Heart left ventricle (tissue), 16 donors: ENCODE measurements at places on chromosomes 3 and 15.

GRCh38 chr3:151845306-151845905, 28.0 kb upstream of the SUCNR1 start:
- H3K27me3 ChIP-seq = no peaks in the 10 kb centered on the region
- H3K4me1 ChIP-seq = no peaks in the 10 kb centered on the region
- no peak overlapping the region for H3K27ac ChIP-seq

- peaks cover 8% of the 10 kb centered on the region for H3K4me1 ChIP-seq
- DNase-seq = no peak
- peak overlapping the region; percentile 63 for H3K4me3 ChIP-seq
- H3K27ac ChIP-seq = no peak overlapping the region
- no peaks in the 10 kb centered on the region for H3K36me3 ChIP-seq
Measured at GRCh38 chr15:89244574-89244903, 760 bp downstream of the FANCI start.

- H3K27ac ChIP-seq = no peak overlapping the region
- no peaks in the 10 kb centered on the region for H3K27me3 ChIP-seq
- H3K4me1 ChIP-seq = no peaks in the 10 kb centered on the region
- no peak overlapping the region for H3K4me3 ChIP-seq
- no peaks in the 10 kb centered on the region for H3K36me3 ChIP-seq
Measured at GRCh38 chr3:23656821-23657220, 148.9 kb upstream of the UBE2E1 start.

GRCh38 chr15:64503197-64503596, 42.8 kb downstream of the ZNF609 start:
- no peaks in the 10 kb centered on the region for H3K27me3 ChIP-seq
- peaks cover 24% of the 10 kb centered on the region for H3K36me3 ChIP-seq
- peaks cover 2% of the 10 kb centered on the region for H3K4me1 ChIP-seq
- H3K27ac ChIP-seq = no peak overlapping the region
- no peak for DNase-seq
- no peak overlapping the region for H3K4me3 ChIP-seq

DNA sequence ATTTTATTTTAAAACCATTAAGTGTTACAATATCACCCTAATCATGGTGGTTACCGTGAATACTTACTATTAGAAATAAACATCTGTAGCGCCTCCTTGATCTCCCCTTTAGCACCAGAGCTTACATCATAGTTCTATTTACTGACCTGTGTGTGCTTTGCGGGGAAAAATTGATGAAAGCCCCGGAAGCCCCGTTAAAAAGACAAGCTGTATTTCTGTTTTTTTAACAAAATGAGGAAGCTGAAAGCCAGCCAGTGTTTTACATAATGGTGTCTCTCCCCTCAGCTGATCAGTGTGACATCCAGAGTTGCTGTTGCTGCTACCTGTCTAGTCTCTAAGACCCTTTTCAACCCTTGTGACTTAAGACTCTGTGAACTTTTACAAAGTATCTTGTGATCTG, 100.8 kb downstream of the OPA1 start:
- no peak overlapping the region for H3K27ac ChIP-seq
- peaks cover 9% of the 10 kb centered on the region for H3K36me3 ChIP-seq
- H3K4me3 ChIP-seq = no peak overlapping the region
- H3K4me1 ChIP-seq = no peaks in the 10 kb centered on the region

DNA sequence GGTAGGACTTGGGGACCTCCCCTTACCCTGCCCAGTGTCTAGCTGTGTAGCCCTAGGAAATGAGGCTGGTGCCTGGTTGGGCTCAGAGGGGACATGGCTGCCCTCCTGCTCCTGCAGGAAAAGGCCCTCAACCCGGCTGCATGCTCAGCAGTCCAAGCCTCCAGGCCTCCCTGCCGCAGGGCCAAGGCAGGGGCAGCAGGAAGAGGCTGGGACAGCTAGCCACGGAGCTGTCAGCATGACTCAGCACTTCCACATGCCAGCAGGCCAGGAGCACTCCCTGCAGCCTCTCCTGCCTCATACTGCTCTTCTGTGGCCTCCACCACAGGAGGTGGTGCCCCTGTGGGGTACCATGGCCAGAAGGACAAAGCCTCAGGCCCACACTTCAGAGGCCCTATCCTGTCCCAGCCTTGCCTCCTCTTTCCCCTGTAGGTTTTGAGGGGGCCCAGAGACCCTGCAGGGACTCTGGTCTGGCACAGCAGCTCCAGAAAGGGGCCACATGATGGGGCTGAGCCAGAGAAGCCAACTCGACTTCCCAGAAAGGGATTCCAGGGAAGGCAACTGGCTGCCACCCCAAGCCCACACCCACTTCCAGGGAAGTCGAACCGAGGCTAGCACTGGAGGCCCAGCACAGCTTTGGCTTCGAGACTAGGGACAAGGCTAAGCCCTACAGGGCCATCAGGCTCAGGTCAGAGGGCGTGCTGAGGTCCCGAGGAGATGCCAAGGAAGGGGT, 19.5 kb downstream of the TKT start:
- peak overlapping the region; percentile 50 for H3K27ac ChIP-seq
- H3K4me1 ChIP-seq = peaks cover 14% of the 10 kb centered on the region
- DNase-seq = peak; percentile 74
- H3K27me3 ChIP-seq = no peaks in the 10 kb centered on the region
- H3K4me3 ChIP-seq = no peak overlapping the region
- peaks cover 77% of the 10 kb centered on the region for H3K36me3 ChIP-seq

DNA sequence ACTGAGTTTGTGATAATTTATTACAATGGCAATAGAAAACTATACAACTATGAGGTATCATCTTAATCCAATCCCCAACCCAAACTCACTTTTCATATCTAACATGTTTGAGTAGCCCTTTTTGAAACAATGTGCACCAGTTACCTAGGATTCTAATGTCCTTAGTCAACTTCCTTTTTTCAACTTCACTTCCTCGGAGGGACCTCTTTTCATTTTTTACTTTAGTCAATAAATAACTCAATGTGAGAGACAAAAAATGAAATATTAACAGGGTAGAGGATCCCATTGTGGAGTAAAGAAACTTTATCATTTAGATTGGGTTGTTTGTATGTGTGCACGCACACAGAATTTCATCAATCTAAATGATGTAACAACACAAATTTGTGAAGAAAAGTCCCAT, 193.6 kb upstream of the LRRC3B start:
- no peak overlapping the region for H3K4me3 ChIP-seq
- no peaks in the 10 kb centered on the region for H3K4me1 ChIP-seq
- no peaks in the 10 kb centered on the region for H3K27me3 ChIP-seq
- no peak for DNase-seq
- no peaks in the 10 kb centered on the region for H3K36me3 ChIP-seq

GRCh38 chr3:126311338-126311978, 45.8 kb downstream of the KLF15 start:
- no peak overlapping the region for H3K27ac ChIP-seq
- H3K4me3 ChIP-seq = no peak overlapping the region
- H3K36me3 ChIP-seq = no peaks in the 10 kb centered on the region
- H3K4me1 ChIP-seq = no peaks in the 10 kb centered on the region

GRCh38 chr15:75921732-75922703, 18.3 kb downstream of the FBXO22 start:
- H3K4me3 ChIP-seq = no peak overlapping the region
- no peak overlapping the region for H3K27ac ChIP-seq
- no peaks in the 10 kb centered on the region for H3K36me3 ChIP-seq
- H3K27me3 ChIP-seq = no peaks in the 10 kb centered on the region
- H3K4me1 ChIP-seq = peaks cover 25% of the 10 kb centered on the region
- no peak for DNase-seq

GRCh38 chr15:44159492-44159891, 35.6 kb downstream of the FRMD5 start:
- no peak overlapping the region for H3K27ac ChIP-seq
- H3K36me3 ChIP-seq = no peaks in the 10 kb centered on the region
- DNase-seq = no peak
- H3K4me3 ChIP-seq = no peak overlapping the region

DNA sequence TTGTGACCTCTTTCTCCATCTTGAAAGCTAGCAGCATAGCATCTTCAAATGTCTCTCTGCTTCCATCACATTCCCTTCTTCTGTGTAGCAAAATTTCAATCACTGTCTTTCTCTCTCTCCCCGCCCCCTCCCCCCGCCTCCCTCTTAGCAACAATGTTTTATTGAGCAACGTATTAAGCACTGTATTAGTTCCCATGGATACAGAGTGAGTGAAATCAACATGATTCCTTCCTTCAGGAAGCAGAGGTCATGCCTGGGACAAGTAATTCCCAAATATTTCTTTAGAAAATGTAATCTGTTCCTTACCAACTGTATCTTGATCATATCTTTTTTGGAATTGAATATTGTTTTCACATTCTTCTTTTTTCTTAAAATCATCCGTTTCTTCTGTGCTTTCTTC, 373.7 kb upstream of the NECTIN3 start:
- H3K4me1 ChIP-seq = no peaks in the 10 kb centered on the region
- H3K4me3 ChIP-seq = no peak overlapping the region
- no peak for DNase-seq
- H3K27me3 ChIP-seq = no peaks in the 10 kb centered on the region
- H3K27ac ChIP-seq = no peak overlapping the region
- no peaks in the 10 kb centered on the region for H3K36me3 ChIP-seq

GRCh38 chr3:15805756-15806266, 8.0 kb upstream of the ANKRD28 start:
- no peak overlapping the region for H3K4me3 ChIP-seq
- peaks cover 44% of the 10 kb centered on the region for H3K4me1 ChIP-seq
- no peak overlapping the region for H3K27ac ChIP-seq
- H3K27me3 ChIP-seq = no peaks in the 10 kb centered on the region
- no peak for DNase-seq

DNA sequence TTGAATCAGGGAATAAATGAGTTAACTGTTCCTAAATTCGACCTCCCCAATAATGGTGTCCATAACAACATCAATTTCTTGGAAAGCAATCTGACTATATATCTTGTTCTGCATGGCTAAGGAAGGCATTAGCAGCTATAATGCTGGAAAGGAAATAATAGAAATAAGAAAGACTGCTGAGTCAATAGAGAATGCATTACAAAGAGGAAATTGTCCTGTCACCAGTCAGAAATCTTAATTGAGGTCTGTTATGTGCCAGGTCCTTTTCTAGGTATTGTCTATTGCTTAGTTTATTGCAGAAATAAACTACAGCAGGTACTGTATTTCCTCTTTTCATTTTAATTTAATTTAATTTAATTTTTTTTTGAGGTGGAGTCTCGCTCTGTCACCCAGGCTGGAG, 5.9 kb upstream of the PPP1R2 start:
- H3K27me3 ChIP-seq = no peaks in the 10 kb centered on the region
- H3K36me3 ChIP-seq = no peaks in the 10 kb centered on the region
- no peak for DNase-seq
- H3K27ac ChIP-seq = peak overlapping the region; percentile 74
- peaks cover 53% of the 10 kb centered on the region for H3K4me1 ChIP-seq

DNA sequence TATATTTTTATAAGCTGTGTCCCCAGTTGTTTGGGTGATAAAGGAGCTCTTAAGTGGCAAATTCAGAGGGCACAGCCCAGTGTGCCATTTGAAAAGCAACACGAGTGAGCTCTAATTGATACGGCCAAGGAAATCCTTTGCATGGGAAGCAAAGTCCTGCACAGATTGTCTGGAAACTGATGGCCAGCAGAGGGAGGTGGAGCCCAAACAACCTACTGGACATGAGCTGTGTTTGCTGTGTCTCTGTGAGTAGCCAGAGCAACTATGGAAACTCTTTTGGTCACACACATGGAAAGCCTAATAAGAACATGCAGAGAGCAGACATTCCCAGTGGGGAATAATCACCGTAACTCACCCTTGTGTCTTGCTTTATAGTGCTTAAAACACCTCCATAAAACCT, 24.4 kb downstream of the ONECUT1 start:
- no peaks in the 10 kb centered on the region for H3K27me3 ChIP-seq
- no peak overlapping the region for H3K4me3 ChIP-seq
- DNase-seq = no peak
- H3K27ac ChIP-seq = no peak overlapping the region
- H3K36me3 ChIP-seq = no peaks in the 10 kb centered on the region

GRCh38 chr3:74537164-74537563, 77.3 kb downstream of the CNTN3 start:
- H3K36me3 ChIP-seq = no peaks in the 10 kb centered on the region
- H3K4me1 ChIP-seq = no peaks in the 10 kb centered on the region
- H3K27me3 ChIP-seq = no peaks in the 10 kb centered on the region
- no peak overlapping the region for H3K27ac ChIP-seq

DNA sequence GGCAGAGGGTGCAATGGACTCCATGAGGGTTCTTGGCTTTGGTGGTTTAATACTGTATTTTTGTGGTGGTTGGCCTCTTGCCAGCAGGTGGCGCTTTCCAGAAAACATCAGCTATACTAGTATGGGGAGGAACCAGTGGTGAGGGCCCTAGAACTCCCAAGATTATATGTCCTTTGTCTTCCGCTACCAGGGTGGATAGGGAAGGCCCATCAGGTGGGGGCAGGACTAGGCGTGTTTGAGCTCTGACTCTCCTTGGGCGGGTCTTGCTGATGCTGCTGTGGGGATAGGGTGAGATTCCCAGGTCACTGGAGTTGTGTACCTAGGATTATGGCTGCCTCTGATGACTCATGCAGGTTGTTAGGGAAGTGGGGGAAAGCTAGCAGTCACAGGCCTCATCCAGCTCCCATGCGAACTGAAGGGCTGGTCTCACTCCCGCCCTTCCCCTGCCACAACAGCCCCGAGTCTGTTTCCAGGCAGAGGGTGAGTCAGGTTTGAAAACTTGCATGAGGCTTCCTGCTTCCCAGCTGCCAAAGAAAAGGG, 357.7 kb downstream of the OTOL1 start:
- no peaks in the 10 kb centered on the region for H3K4me1 ChIP-seq
- H3K4me3 ChIP-seq = no peak overlapping the region
- no peaks in the 10 kb centered on the region for H3K27me3 ChIP-seq
- H3K36me3 ChIP-seq = no peaks in the 10 kb centered on the region
- no peak overlapping the region for H3K27ac ChIP-seq

DNA sequence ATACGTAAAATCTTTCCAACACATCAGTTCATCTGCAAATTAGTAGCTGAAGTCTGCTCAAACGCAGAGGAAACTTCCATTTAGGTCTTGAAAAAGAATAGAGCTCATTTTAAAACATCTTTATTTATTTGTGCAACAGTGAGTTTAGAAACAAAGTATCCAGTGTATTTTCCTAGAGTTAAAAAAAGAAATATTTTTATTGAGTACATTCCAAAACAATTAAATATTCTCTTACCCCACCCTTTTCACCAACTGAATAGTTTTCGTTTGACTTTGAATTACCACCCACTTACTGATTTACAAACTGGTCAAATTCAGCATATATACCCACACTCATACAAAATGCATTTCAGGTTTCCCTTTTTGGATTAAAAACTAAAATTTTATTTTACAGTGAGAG, 104.7 kb downstream of the ZBTB20 start:
- peak overlapping the region; percentile 66 for H3K27ac ChIP-seq
- H3K4me1 ChIP-seq = no peaks in the 10 kb centered on the region
- H3K36me3 ChIP-seq = no peaks in the 10 kb centered on the region
- H3K4me3 ChIP-seq = no peak overlapping the region
- DNase-seq = no peak

DNA sequence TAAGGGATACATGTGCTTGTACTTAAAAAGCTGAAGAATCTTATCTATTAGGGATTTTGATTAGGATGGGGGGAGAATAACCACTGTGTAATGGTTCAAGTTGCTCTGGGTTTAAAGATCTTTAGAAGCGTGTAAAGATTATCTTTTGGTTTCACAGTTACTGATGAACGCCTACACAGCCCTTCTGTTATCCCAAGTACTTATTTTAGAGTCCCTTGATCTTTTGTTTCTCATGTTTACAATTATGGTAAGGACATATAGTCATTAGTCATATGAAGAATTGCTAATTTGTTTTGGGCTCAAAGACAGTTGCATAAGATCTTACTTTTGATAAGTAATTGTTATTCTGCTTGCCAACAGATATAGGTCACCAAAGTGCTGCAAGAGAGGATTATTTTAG, 160.1 kb downstream of the PLCL2 start:
- H3K4me3 ChIP-seq = no peak overlapping the region
- no peaks in the 10 kb centered on the region for H3K4me1 ChIP-seq
- H3K27ac ChIP-seq = no peak overlapping the region
- no peaks in the 10 kb centered on the region for H3K27me3 ChIP-seq
